ENCODE measurements at places on chromosomes 13 and 19.
A peak's percentile ranks its signal among the peaks of the same experiment; 100 is the strongest.

DNA sequence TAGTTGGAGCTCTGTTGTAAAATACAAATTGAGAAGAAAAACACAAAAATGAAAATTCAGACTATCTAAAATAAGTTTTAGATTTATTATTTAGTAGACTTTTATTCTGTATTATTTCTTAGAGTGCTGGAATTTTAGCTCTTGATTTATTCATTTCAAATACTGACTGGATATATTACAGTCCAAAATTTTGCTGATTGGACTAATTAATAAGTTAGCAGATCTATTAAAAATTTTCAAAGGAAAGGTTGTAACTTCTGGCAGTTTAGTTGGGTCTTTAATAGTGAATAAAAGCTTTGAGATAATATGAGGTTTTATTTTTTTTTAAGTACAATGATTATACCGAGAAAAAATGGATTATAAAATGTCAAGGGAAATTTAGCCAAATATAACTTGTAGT lies 1224.9 kb upstream of the SPRY2 start:
- DNase-seq = no peak

DNA sequence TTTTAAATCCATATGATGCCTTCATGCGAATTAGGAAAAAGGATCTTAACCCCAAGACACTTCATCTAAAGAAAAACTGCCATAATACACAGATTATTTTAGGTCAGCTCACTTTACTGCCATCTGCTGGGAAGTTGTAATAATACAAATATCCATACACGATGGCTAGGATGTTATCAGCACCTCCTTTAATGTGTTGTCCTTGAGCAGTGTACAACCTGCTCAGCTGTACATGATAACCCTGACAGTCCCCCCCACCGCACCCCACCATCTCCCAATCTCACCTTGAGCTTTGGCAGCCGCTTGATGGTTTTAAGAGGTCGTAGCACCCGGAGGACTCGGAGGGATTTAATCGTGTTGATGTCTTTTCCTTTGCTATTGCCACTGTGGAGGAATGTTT lies 112.2 kb downstream of the IER2 start:
- DNase-seq = peak; percentile 71

- no peak for DNase-seq
Measured at GRCh38 chr13:100808330-100809128, 133.9 kb upstream of the TMTC4 start.

DNA sequence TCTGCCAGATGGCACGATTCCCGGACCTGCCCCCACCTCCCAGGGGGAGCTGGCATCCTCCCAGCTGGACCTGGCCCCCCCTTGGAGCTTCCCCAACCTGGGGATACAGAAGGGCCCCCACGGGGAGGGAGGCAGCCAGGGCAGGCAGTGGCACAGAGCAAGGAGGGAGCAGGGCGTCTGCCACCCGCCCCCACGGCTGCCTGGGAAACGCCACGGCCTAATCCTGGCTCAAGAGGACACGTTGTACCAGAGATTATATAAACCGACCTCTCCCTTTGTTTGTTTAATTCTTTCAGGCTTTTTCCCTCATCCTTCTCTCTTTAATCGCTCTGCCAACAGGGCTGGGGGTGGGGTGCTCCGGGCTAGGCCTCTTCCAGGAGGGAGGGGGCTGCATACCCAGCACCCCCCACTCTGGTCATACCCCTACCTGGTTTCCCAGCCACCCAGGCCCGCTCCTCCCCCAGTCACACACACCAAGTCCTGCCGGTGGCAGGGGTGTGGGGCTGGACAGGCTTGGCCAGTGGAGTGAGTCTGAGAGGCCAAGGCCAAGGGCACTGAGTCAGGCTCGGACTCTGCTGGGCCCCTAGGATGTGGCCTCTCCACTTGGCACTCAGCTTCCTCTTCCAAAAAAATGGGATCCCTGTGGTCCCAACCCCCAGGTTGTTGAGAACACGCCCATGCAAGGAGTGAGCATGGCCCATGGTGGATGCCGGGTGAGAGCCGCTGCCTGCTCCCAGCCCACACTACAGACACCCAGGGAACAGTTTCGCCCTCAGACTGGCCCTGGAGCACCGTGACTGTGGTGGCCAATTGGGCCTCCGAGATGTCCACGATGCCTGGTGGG lies 29.5 kb upstream of the NFIC start:
- DNase-seq = no peak

GRCh38 chr13:34637138-34637537 lies 304.9 kb upstream of the NBEA start:
- DNase-seq = no peak

DNA sequence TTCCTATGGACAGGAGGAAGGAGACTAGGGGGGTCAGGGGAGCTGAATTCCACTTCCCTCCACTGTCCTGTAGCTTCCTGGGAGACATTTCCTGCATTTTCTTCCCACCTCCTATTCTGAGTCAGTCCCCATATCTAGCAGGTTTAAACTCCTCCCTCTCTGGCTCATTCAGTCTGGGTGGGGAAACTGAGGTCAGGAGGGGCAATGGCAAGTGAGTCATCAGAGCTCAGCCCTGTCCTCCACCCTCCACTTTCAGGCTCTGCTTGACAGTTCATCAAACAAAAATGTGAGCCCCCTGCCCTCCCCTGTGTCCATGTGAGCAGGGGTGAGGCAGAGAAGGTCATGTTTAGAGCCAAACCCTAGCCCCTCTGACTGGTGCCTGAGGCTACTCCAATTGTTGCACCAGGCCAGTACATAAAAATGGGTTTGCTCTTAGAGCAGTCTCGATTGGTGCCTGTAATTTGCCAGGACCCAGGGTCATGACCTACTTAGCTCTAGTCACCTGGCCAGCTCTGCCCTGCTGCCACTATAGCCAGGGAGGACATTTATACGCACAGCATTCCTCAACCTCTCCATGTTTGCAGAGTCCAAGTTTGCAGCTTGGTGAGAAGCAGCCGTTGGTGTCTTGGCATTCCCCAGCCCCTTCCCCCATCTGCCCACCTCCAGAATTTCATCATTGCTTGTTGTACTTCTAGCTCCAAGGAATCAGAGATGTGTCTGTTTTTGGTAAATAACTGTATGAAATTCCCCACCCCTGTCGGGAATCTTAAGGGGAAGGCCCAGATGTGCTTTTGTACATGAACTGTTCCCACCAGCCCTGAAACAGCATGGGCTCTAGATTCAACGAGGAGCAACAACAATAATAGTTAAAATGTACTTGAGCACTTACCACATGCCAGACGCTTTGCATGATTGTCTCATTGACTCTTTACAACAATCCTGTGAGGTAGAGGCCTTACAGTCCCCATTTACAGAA lies 20.7 kb downstream of the SAMD4B start:
- no peak for DNase-seq

- DNase-seq = peak; percentile 35
Measured at GRCh38 chr19:54674021-54674617, 11.3 kb downstream of the LILRB4 start.

- DNase-seq = no peak
Measured at GRCh38 chr13:90943946-90944345, 403.5 kb upstream of the MIR17HG start.

- peak; percentile 92 for DNase-seq
Measured at GRCh38 chr19:48330012-48330681, 4.8 kb downstream of the EMP3 start.

DNA sequence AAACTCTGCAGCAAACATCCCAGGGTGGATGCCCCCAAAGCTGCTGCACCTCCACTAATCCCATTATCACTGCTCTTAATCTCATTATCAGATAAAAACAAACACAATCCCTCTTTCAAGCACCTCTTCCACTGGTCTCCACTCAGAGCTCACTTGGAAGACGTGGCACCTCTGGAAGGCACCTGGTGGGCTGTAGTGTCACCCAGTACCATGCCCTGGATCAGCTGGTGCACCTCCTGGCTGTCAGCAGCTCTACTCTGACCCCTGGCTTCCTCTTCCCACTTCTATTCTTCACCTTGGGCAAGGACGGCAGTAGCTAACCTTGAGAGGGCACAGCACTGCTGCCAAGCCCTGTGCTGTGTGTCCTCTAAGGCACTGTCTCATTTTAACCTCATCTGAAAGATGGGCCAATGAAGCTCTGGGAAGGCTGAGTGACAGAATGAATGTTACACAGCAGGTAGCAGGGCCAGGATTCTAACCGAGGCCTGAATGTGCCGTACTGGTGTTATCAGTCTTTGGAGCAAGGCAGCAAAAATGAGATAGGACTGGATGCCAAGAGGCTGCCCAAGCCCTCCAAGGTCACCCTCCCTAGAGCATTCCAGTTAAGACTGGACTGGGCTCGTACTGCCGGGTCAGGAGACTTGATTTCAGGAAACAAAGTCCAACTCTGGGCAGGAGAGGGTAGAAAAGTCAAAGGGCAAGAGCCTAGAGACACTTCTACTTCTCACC lies 7.4 kb downstream of the BRD4 start:
- DNase-seq = no peak

All from CD4-positive, alpha-beta T cell treated with Interleukin-10 for 1 hour (primary cell).